Lower lobe of right lung (tissue), 2 donors: ENCODE measurements at places on chromosomes 6 and 20.

- H3K36me3 ChIP-seq = no peaks in the 10 kb centered on the region
- H3K4me1 ChIP-seq = peaks cover 11% of the 10 kb centered on the region
- no peak for DNase-seq
- H3K27ac ChIP-seq = no peak overlapping the region
These were observed 45.2 kb upstream of the LY86 start for GRCh38 chr6:6543181-6543879.

- peaks cover 26% of the 10 kb centered on the region for H3K4me1 ChIP-seq
- no peak for DNase-seq
- no peaks in the 10 kb centered on the region for H3K27me3 ChIP-seq
- H3K36me3 ChIP-seq = peaks cover 4% of the 10 kb centered on the region
These were observed 62.4 kb downstream of the TNFRSF21 start for GRCh38 chr6:47247227-47247797.

- H3K4me1 ChIP-seq = no peaks in the 10 kb centered on the region
- no peak for DNase-seq
- H3K27me3 ChIP-seq = no peaks in the 10 kb centered on the region
- H3K4me3 ChIP-seq = no peak overlapping the region
These were observed 54.2 kb downstream of the EZR start for GRCh38 chr6:158764926-158765325.

- no peaks in the 10 kb centered on the region for H3K4me1 ChIP-seq
- no peak overlapping the region for H3K27ac ChIP-seq
- H3K36me3 ChIP-seq = peaks cover 28% of the 10 kb centered on the region
- no peak overlapping the region for H3K4me3 ChIP-seq
These were observed 110.7 kb downstream of the FIG4 start for GRCh38 chr6:109801794-109802193.

DNA sequence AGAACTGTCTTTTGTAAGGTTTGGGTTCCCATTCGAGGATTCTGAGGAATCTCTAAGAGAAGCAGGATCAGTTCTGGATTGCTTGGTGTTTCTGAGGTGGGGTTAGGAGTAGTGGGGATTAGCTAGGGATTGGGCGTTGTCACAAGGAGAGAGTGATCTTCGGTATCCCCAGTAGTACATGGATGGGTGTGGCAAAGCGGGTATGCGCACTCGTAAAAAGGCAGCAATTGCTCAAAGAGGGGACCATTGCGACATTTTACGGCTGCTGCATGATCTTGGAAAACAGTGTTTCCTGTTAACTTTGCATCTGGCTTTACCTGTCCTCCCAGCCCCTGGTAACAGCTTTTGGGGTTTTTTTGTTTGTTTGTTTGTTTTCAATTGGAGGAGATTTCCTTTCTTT lies 9.7 kb upstream of the ZSCAN9 start:
- no peak overlapping the region for H3K27ac ChIP-seq
- no peaks in the 10 kb centered on the region for H3K36me3 ChIP-seq
- H3K4me1 ChIP-seq = peaks cover 27% of the 10 kb centered on the region
- DNase-seq = no peak
- peaks cover 51% of the 10 kb centered on the region for H3K27me3 ChIP-seq

DNA sequence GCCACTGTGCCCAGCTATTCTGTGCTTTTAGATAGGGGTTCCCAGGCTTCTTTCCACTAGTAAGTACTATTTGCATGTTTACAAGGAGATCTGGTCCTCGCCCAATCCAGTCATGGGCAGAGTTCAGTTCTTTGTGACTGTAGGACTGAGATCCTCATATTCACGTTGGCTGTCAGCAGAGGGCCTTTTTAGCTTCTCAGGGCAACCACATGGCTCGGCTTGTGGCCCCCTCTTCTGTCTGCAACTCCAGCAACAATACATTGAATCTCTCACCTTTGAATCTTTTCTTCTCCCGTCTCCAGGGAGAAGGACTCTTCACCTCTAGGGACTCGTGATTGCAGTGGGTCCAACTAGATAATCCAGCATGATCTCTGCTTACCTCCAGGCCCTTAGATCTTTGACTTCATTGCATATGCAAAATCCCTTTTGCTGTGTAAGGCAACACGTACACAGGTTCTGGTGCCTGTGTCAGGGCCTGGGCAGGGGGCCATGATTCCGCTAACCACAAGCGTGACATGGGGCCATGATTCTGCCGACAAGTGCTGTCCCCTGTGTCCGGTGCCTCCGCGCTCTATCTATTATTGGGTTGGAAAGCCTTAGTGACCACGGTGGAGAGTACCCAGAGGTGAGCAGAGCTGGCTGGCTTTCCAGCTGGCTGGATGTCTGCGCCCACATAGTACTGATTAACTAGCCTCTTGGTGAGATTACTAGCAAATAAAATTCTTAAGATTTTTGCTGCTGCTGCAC lies 5.1 kb downstream of the CCR6 start:
- no peak overlapping the region for H3K27ac ChIP-seq
- no peak for DNase-seq
- H3K27me3 ChIP-seq = no peaks in the 10 kb centered on the region
- H3K4me1 ChIP-seq = no peaks in the 10 kb centered on the region
- H3K4me3 ChIP-seq = no peak overlapping the region

GRCh38 chr6:45665859-45666258 lies 288.1 kb upstream of the SUPT3H start:
- peaks cover 41% of the 10 kb centered on the region for H3K27me3 ChIP-seq
- no peak overlapping the region for H3K27ac ChIP-seq
- DNase-seq = no peak
- no peaks in the 10 kb centered on the region for H3K36me3 ChIP-seq

GRCh38 chr6:165575158-165575549 lies 87.9 kb downstream of the PDE10A start:
- no peaks in the 10 kb centered on the region for H3K27me3 ChIP-seq
- no peaks in the 10 kb centered on the region for H3K36me3 ChIP-seq
- no peaks in the 10 kb centered on the region for H3K4me1 ChIP-seq
- DNase-seq = no peak

DNA sequence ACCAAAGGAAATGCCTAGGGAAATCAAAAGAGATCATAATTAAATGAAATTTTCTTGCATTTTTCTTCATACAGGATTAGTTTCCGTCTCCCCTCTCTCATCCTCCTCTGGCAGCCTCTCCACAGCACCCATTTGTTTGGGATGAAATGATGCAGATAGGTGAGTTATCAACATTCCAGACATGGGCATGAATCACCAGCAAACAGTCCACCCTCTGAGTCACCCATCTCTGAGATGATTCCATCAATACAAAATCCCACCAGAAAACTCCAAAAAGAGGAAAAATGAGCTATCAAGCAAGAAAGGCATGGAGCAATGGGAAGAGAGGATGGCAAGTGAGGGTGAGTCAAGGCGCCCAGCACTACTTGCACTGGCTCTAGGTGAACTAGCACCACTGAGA lies 11.4 kb downstream of the MC3R start:
- H3K27ac ChIP-seq = no peak overlapping the region
- no peak overlapping the region for H3K4me3 ChIP-seq
- H3K4me1 ChIP-seq = no peaks in the 10 kb centered on the region

DNA sequence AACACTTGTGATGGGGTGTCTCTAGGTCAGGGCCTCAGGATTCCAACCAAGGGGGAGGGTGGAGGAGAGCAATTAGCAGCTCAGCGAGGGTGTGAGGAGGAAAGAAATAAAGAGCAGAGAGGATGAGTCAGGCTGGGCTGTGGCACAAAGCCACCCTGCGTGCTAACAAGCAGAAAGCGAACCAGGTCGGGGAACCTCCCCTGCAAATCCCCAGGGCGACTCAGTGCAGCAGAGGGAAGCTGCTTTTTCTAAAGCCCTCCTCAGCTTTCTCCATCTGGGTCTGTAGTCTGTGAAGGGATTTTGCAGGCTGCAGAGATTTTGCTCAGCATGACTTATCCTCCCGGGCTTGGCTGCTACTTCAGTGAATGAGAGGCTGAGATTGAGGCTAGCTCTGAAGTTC lies 6.6 kb upstream of the SPO11 start:
- no peak for DNase-seq
- H3K27me3 ChIP-seq = peaks cover 34% of the 10 kb centered on the region
- no peaks in the 10 kb centered on the region for H3K36me3 ChIP-seq
- H3K27ac ChIP-seq = no peak overlapping the region
- H3K4me1 ChIP-seq = no peaks in the 10 kb centered on the region
- H3K4me3 ChIP-seq = no peak overlapping the region

- no peak for DNase-seq
- no peak overlapping the region for H3K4me3 ChIP-seq
- H3K4me1 ChIP-seq = peaks cover 11% of the 10 kb centered on the region
- peaks cover 21% of the 10 kb centered on the region for H3K27me3 ChIP-seq
- H3K27ac ChIP-seq = no peak overlapping the region
- no peaks in the 10 kb centered on the region for H3K36me3 ChIP-seq
These were observed 2.5 kb upstream of the BTN1A1 start for GRCh38 chr6:26497610-26498009.

DNA sequence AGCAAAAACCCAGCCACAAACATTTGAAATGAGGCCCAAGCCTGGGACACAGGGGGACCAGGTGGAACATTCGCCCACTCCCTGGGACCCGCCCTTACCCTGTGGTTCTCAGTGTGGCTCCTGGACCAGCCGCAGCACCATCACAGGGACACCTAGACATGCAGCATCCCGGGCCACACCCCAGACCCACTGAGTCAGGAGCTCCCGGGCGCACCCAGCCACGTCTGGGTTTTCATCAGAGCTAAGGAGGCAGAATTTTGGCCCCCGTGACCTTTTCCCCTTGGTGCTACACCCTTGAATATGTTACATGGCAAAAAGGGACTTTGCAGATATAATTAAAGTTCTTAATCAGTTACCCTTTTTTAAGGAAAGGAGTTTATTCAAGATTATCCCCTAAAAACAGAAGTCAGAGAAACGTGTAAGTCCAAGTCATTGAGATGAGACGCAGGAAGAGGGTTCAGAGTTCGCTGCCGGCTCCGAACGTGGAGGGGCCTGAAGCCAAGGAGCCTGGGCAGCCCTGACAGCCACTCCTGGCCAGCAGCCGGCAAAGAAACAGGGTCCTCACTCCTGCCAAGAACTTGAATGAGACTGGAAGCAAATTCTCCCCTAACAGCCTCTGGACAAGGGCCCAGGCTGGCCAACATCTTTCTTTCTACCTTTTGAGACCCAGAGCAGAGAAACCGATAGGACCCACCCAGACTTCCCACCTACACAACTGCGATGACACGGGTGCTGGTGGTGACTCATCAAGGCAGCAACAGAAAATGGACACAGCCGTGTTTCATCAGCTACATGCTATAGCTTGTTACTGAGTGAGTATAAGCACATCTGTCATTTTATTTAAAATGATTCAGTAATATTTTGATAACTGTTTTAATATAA lies 25.3 kb downstream of the BFSP1 start:
- H3K4me3 ChIP-seq = peak overlapping the region; percentile 65
- H3K4me1 ChIP-seq = peaks cover 6% of the 10 kb centered on the region
- DNase-seq = peak; percentile 55
- H3K27me3 ChIP-seq = no peaks in the 10 kb centered on the region
- no peaks in the 10 kb centered on the region for H3K36me3 ChIP-seq

GRCh38 chr6:169798764-169799473 lies 47.5 kb downstream of the ERMARD start:
- no peaks in the 10 kb centered on the region for H3K27me3 ChIP-seq
- no peak for DNase-seq
- peaks cover 18% of the 10 kb centered on the region for H3K4me1 ChIP-seq
- H3K4me3 ChIP-seq = no peak overlapping the region
- H3K27ac ChIP-seq = no peak overlapping the region
- no peaks in the 10 kb centered on the region for H3K36me3 ChIP-seq

- peaks cover 96% of the 10 kb centered on the region for H3K4me1 ChIP-seq
- H3K36me3 ChIP-seq = peaks cover 57% of the 10 kb centered on the region
- no peaks in the 10 kb centered on the region for H3K27me3 ChIP-seq
- no peak for DNase-seq
- peak overlapping the region; percentile 37 for H3K4me3 ChIP-seq
These were observed 10.5 kb downstream of the BCL2L1 start for GRCh38 chr20:31712112-31712553.

DNA sequence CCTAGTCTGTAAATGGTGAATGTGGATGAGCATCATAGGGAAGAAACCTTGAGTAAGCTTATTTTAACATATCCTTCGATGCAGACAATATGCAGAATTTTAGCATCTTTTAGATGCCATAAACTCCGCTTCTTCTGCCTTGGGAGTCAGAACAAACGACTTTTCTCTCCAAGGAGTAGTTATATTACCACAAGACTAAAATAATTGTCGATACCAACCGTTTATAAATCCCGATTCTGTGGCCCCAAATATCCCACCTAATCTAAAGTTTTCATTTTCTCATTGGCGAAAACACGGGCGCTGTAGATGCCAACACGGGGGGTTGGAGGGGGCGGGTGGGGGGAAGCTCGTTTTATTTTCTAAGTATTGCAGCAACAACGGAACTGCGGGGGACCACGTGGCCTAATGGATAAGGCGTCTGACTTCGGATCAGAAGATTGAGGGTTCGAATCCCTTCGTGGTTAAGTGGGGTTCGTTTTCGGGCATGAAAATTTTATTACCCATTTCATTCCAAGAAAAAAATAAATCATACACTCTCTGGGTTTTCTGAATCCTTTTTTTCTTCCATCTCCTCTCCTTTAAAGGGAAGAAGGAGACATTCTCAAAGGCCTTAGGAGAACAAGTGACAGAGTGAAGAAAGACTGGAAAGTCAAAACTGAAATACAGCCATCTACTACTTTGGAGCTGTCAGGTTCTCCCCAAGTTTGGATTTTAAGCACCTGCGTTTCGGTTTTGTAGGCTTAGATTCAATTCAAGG lies 65.5 kb upstream of the BTN3A2 start:
- peaks cover 4% of the 10 kb centered on the region for H3K27me3 ChIP-seq
- H3K27ac ChIP-seq = no peak overlapping the region
- no peaks in the 10 kb centered on the region for H3K36me3 ChIP-seq
- H3K4me1 ChIP-seq = no peaks in the 10 kb centered on the region

DNA sequence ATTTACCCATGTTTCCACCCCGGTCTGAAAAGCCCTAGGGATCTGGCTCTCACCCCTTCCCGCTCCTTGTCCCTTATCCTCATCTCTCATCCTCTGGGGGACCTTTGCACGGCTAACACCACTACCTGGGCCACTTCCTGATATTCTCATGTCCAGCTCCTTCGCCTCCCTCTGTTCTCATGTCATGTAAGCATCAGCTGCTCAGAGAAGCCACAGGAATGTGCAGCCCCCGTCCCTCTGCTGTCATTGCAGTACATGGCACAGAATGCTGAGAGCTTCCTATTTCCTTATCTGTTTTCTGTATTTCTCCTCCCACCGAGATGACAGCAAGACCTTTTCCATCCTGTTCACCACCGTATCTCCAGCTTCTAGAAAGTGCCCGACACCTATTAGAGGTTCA lies 102.4 kb downstream of the MTHFD1L start:
- no peaks in the 10 kb centered on the region for H3K27me3 ChIP-seq
- no peaks in the 10 kb centered on the region for H3K4me1 ChIP-seq
- H3K4me3 ChIP-seq = no peak overlapping the region

- H3K27ac ChIP-seq = no peak overlapping the region
- no peaks in the 10 kb centered on the region for H3K36me3 ChIP-seq
- H3K4me3 ChIP-seq = no peak overlapping the region
- DNase-seq = no peak
These were observed 23.1 kb upstream of the KCNB1 start for GRCh38 chr20:49505518-49505917.

DNA sequence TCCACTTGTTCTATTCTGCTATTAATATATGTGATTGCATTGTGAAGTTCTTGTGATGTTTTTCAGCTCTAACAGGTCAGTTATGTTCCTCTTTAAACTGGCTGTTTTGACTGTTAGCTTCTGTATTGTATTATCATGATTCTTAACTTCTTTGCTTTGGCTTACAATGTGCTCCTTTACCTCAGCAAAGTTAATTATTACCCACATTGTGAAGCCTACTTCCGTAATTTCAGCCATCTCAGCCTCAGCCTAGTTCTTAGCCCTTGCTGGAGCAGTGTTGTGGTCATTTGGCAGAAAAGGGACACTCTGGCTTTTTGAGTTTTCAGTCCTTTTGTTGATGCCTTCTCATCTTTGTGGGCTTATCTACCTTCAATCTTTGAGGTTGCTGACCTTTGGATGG lies 440.2 kb downstream of the TBC1D32 start:
- H3K4me1 ChIP-seq = no peaks in the 10 kb centered on the region
- no peaks in the 10 kb centered on the region for H3K27me3 ChIP-seq
- DNase-seq = no peak
- no peak overlapping the region for H3K27ac ChIP-seq
